ENCODE measurements at places on chromosomes 7 and 10. TPM values are rescaled to one million over a fixed set of nuclear protein-coding genes. Genes with fewer than 3 reads are reported as not detected.

SORCS3 gene
- not detected for total RNA-seq

SFXN3 gene
- total RNA-seq, result 36.0 TPM

PNLIP gene
- total RNA-seq, result not detected

SNCG gene
- total RNA-seq, result 0.44 TPM

All from activated CD4-positive, alpha-beta T cell treated with anti-CD3 and anti-CD28 coated beads, Interleukin-2, amount 10 ng/mL, durations not matched to agents 24 days and 14 days (primary cell).